Central memory CD8-positive, alpha-beta T cell (primary cell): ENCODE measurements at places on chromosomes 7 and 10.

GRCh38 chr7:80135309-80136104 is 876 bp downstream of the GNAI1 start:
- H3K27me3 ChIP-seq, result peaks cover 27% of the 10 kb centered on the region
- H3K4me1 ChIP-seq, result no peaks in the 10 kb centered on the region

DNA sequence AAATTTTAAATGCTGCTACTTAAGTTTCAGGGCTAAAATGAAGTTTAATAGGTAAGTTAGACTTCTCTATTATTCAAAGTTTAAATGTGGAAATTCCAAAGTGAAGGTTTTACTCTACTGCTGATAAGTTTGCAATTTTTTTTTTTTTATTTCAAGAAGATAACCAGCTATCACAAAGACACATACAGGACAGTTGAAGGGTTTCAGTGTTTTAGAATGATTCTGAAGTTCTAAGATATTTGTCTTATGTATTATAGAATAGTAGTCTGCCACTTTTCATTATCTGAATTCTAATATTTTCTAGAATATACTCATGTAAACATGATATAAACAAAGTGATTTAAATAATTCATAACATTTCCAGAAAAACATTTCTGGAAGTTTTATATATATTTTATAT is 7.0 kb upstream of the CD36 start:
- no peak overlapping the region for H3K4me3 ChIP-seq
- peaks cover 2% of the 10 kb centered on the region for H3K36me3 ChIP-seq
- H3K27ac ChIP-seq, result no peak overlapping the region
- no peaks in the 10 kb centered on the region for H3K27me3 ChIP-seq
- DNase-seq, result no peak
- no peaks in the 10 kb centered on the region for H3K4me1 ChIP-seq

- DNase-seq, result peak; percentile 25
- peak overlapping the region; percentile 73 for H3K4me3 ChIP-seq
- H3K27me3 ChIP-seq, result peaks cover 7% of the 10 kb centered on the region
- H3K36me3 ChIP-seq, result peaks cover 4% of the 10 kb centered on the region
These were observed 127.9 kb upstream of the SEM1 start for GRCh38 chr7:96837593-96837992.

DNA sequence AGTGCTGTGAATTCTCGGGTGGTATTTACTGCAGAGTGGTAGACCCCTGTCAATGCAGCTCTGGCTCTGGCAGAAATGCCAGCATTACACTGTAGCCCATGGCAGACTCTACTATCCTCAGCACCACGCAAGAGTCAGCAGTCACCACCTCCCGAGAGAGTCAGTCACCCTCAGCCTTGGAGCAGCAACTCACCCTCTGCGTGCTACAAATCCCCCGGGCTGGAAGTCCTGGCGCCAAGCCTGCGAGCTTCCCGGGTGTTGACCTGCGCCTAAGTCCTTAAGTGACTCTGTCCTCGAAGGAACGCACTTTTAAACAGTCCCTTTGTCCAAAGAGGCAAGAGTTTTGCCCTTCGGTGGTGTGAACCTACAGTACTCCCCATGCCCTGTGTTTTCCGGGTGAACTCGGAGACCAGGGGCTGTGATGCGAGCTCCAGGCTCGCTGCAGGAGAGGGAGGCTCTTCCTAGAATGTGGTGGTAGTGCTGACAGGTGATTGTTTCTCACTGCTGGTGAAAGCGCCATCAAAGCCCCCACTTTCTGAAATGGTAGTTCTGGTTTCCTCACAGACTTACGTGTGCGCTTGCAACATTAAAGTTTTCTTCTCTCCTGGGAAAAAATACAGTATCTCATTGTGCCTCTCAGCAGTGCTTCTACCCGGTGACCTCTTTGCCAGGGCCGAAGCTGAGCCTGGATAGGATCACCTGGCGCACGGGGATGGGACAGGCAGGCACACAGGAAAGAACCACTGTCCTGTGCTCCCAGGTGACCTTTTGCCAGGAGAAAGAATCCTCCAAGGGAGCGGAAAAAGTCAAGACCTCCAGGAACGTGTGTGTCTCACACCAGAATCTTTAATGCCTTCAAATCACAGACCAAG is 33.1 kb upstream of the MBL2 start:
- no peak overlapping the region for H3K4me3 ChIP-seq
- no peak overlapping the region for H3K27ac ChIP-seq
- no peaks in the 10 kb centered on the region for H3K36me3 ChIP-seq

GRCh38 chr10:91424016-91424415 is 13.9 kb downstream of the HECTD2 start:
- no peak overlapping the region for H3K4me3 ChIP-seq
- no peaks in the 10 kb centered on the region for H3K27me3 ChIP-seq
- DNase-seq, result no peak
- peaks cover 12% of the 10 kb centered on the region for H3K4me1 ChIP-seq
- H3K36me3 ChIP-seq, result no peaks in the 10 kb centered on the region

DNA sequence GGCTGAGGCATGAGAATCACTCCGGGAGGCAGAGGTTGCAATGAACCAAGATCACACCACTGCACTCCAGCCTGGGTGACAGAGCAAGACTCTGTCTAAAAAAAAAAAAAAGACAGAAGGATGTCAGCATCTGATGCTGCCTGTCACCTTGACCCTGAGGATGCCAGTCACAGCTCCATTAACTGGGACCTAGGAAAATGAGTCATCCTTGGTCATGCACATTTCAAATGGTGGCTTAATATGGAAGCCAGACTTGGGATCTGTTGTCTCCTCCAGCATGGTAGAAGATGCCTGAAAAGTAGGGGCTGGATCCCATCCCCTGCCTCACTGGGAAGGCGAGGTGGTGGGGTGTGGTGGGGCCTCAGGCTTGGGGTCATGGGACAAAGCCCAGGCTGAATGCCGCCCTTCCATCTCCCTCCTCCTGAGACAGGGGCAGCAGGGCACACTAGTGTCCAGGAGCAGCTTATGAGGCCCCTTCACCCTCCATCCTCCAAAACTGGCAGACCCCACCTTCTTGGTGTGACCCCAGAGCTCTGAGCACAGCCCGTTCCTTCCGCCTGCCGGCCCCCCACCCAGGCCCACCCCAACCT is 1.3 kb downstream of the NOS3 start:
- peaks cover 25% of the 10 kb centered on the region for H3K27me3 ChIP-seq
- H3K4me1 ChIP-seq, result peaks cover 14% of the 10 kb centered on the region
- DNase-seq, result no peak
- no peaks in the 10 kb centered on the region for H3K36me3 ChIP-seq
- H3K4me3 ChIP-seq, result no peak overlapping the region

DNA sequence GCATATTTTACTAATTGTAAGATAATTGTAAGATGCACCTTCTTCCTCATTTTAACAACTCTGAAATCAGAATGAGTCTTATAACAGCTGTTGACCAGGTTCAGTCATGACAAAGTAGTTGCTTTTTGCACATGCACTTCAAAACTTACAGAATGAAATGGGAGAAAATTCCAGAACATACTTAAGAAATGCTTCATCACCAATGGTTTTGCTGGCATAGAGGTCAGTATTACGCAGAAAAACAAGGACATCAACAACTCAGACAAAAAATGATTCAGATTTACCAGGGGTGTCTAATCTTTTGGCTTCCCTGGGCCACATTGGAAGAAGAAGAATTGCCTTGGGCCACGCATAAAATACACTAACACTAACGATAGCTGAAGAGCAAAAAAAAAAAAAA is 13.3 kb downstream of the COL28A1 start:
- DNase-seq, result no peak
- H3K4me1 ChIP-seq, result no peaks in the 10 kb centered on the region
- no peak overlapping the region for H3K4me3 ChIP-seq
- peaks cover 1% of the 10 kb centered on the region for H3K36me3 ChIP-seq
- no peak overlapping the region for H3K27ac ChIP-seq

GRCh38 chr7:142351145-142351544 is 93.3 kb upstream of the PRSS58 start:
- H3K4me1 ChIP-seq, result peaks cover 21% of the 10 kb centered on the region
- no peak for DNase-seq
- peaks cover 25% of the 10 kb centered on the region for H3K27me3 ChIP-seq
- H3K27ac ChIP-seq, result no peak overlapping the region
- H3K4me3 ChIP-seq, result no peak overlapping the region

DNA sequence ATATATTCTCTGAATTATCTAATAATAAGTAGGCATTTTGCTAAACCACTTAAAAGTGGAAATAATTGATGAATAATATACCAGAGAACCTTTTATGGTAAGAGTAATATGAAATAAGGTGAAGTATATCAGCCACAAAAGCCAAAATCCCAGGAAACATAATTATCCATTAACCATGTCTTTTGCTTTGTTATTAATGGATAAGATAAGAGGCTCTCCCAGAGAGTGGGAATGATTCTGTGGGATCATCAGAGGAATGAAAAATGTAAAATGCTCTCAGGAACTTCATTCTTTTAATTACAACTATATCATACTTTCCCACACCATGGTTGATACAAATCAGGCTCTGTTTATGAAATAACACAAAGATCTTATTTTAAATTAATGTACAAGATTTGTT is 391.7 kb upstream of the FZD8 start:
- no peaks in the 10 kb centered on the region for H3K4me1 ChIP-seq
- no peaks in the 10 kb centered on the region for H3K27me3 ChIP-seq
- DNase-seq, result no peak
- H3K36me3 ChIP-seq, result no peaks in the 10 kb centered on the region
- H3K27ac ChIP-seq, result no peak overlapping the region

GRCh38 chr7:100431286-100431735 is 1.7 kb downstream of the MEPCE start:
- peaks cover 48% of the 10 kb centered on the region for H3K36me3 ChIP-seq
- H3K4me3 ChIP-seq, result peak overlapping the region; percentile 85
- H3K4me1 ChIP-seq, result peaks cover 59% of the 10 kb centered on the region
- peak overlapping the region; percentile 100 for H3K27ac ChIP-seq

GRCh38 chr7:128400566-128400965 is 9.2 kb downstream of the IMPDH1 start:
- H3K36me3 ChIP-seq, result peaks cover 12% of the 10 kb centered on the region
- DNase-seq, result no peak
- no peaks in the 10 kb centered on the region for H3K27me3 ChIP-seq
- peaks cover 20% of the 10 kb centered on the region for H3K4me1 ChIP-seq
- no peak overlapping the region for H3K27ac ChIP-seq

DNA sequence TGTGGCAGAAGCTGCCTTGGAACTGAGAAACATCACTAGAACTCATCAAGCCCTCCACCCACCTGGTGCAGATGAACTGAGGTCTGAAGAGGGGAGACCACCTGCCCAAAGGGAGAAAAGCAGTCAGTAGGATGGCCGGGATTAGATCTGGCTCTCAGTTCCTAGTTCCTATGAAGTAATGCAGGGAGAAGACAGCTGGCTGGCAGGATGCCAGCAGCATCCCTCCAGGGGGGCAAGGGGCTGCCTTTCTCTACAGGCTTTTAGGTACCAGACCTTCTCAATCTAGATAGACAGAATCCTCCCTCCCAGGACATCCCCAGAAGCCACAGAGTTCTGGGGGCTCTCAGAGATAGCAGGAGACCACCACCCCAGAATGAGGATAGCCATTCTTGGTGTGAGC is 7.8 kb downstream of the CRHR2 start:
- peaks cover 3% of the 10 kb centered on the region for H3K36me3 ChIP-seq
- no peak overlapping the region for H3K27ac ChIP-seq
- no peak overlapping the region for H3K4me3 ChIP-seq
- no peak for DNase-seq

- DNase-seq, result no peak
- H3K4me3 ChIP-seq, result no peak overlapping the region
- H3K27ac ChIP-seq, result no peak overlapping the region
- peaks cover 8% of the 10 kb centered on the region for H3K4me1 ChIP-seq
These were observed 16.4 kb downstream of the FAM241B start for GRCh38 chr10:69646185-69647060.

GRCh38 chr7:66426996-66427395 is 201.7 kb upstream of the KCTD7 start:
- H3K4me1 ChIP-seq, result no peaks in the 10 kb centered on the region
- H3K27me3 ChIP-seq, result no peaks in the 10 kb centered on the region
- no peak overlapping the region for H3K4me3 ChIP-seq
- no peak overlapping the region for H3K27ac ChIP-seq

DNA sequence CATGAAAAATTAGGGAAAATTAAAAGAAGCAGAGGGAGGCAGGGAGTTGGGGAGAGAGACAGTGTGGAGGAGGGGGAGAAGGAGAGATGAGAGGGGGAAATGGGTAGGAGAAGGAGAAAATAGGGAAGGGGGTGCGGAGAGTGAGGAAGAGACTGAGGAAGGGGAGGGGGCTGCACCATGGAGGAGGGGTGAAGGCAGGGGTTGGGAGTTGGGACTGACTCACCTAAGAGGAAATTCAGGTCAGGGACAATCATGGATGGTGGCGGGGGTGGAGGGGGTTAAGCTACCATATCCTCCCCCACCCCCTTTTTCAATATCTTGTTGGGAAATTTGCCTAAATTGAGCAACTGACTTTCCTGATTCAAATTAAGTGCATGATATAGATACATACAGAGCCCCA is 8.0 kb downstream of the GRK5 start:
- peaks cover 4% of the 10 kb centered on the region for H3K36me3 ChIP-seq
- DNase-seq, result no peak
- H3K27me3 ChIP-seq, result no peaks in the 10 kb centered on the region

GRCh38 chr7:43876241-43876640 is 6.9 kb upstream of the MRPS24 start:
- H3K4me3 ChIP-seq, result no peak overlapping the region
- DNase-seq, result no peak
- no peak overlapping the region for H3K27ac ChIP-seq
- peaks cover 26% of the 10 kb centered on the region for H3K36me3 ChIP-seq
- no peaks in the 10 kb centered on the region for H3K4me1 ChIP-seq

GRCh38 chr10:103802637-103803353 is 52.6 kb downstream of the SH3PXD2A start:
- H3K4me1 ChIP-seq, result peaks cover 21% of the 10 kb centered on the region
- no peaks in the 10 kb centered on the region for H3K36me3 ChIP-seq
- no peak overlapping the region for H3K4me3 ChIP-seq
- no peaks in the 10 kb centered on the region for H3K27me3 ChIP-seq
- DNase-seq, result no peak

GRCh38 chr10:46528171-46528671 is 28.2 kb downstream of the GPRIN2 start:
- H3K27ac ChIP-seq, result no peak overlapping the region
- no peak overlapping the region for H3K4me3 ChIP-seq
- no peaks in the 10 kb centered on the region for H3K4me1 ChIP-seq
